ENCODE measurements at places on chromosomes 11 and 22. TPM values are rescaled to one million over a fixed set of nuclear protein-coding genes. Genes with fewer than 3 reads are reported as not detected.

DKK3 gene
- total RNA-seq: 16.2 TPM

TMEM191C gene
- total RNA-seq: 1.0 TPM

SEPTIN5 gene
- 10.1 TPM for total RNA-seq

MFRP gene
- total RNA-seq: not detected

ADSL gene
- 90.2 TPM for total RNA-seq

E2F8 gene
- total RNA-seq: 6.0 TPM

TRIM29 gene
- 16.8 TPM for total RNA-seq

OR4D5 gene
- not detected for total RNA-seq

FDXACB1 gene
- 1.5 TPM for total RNA-seq

DDX10 gene
- total RNA-seq: 54.5 TPM

DDIAS gene
- total RNA-seq: 18.1 TPM

MAML2 gene
- 2.1 TPM for total RNA-seq

Measured in A549 treated with ZK216348 at 1 μM for 4 hours (cell line).